ENCODE measurements at places on chromosomes 12 and 14.
A peak's percentile ranks its signal among the peaks of the same experiment; 100 is the strongest.

DNA sequence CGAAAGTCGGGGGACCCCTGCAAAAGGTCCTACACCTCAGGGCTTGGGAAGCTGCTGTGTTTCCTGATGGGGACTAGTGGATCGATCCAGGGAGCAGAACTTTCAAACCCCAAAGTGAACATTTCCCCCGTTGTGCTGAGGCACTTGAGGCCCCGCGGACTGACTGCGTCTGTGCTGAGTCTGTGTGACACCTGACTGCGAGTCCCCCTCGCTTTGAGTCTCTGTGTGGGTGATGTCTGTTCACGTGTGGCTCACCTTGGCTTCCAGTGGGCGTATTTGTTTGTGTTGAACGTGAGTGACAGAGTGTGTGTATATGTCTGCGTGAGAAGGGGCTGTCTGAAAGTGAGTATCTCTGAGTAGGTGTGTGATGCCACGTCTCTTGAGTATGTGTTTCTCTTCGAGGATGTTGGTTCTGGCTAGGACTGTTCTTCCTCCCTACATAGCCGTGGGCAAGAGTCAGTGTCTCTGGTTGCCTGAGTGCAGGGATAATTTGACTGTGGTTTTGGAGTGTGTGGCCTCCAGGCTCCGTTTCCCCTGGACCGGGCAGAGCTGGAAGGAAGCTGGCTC lies 1.3 kb downstream of the TEAD4 start:
- no peak for DNase-seq

DNA sequence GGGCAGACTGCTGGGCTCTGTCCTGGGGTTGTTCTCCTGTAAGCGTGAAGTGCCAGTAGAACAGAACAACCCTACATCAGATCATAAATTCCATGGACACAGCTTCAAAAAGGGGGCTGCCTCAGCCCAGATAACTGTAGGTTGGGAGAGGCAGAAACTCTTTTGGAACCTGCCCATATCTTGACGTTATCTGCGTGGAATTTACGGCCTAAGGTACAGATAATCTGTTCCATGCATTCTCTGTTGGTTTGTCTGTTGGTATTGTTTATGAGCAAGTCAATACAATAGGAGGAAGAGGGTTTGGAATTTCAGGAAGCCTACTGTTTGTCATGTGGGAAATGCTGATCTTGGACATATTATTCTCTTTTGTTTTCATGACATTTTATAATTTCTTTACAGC lies 36.7 kb downstream of the SLC25A47 start:
- no peak for DNase-seq

DNA sequence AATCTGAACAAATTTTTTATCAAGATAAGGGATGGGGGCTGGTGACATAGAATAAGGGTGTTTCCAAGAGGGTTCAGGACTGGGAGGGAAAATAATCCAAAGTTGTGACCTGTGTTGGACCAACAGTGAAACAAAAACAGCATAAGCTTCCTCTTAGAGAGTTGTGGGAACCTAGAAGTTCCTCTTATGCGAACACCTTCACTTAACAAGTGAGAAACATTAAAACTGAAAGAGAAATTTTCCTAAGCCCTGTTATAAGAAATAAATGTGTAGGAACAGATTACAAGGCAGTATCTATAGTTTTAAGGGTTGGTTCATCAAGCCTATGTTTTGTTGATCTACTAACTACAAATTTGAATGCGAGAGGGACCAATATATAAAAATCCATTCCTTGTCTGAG lies 58.4 kb downstream of the LLPH start:
- DNase-seq = peak; percentile 16

GRCh38 chr14:57957441-57957840 lies 91.5 kb upstream of the SLC35F4 start:
- no peak for DNase-seq

- DNase-seq = no peak
Observed at GRCh38 chr14:59707778-59708561, 131.4 kb upstream of the CCDC175 start.

- no peak for DNase-seq
Observed at GRCh38 chr12:114924946-114925475, 241.0 kb upstream of the TBX3 start.

DNA sequence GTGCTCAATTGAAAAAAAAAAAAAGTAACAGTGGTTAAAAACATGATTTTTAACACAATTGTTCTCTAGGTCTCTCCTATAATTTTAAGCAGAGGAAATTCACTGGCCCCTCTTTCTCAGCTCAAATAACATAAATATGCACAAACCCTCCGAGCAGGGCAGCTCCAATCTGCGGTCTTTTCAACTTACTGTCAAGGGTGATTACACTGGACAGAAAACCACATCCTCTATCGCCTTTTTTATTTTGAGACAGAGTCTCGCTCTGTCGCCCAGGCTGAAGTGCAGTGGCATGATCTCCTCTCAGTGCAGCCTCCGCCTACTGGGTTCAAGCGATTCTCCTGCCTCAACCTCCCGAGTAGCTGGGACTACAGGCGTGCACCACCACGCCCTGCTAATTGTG lies 16.5 kb upstream of the GABARAPL1 start:
- DNase-seq = peak; percentile 65

DNA sequence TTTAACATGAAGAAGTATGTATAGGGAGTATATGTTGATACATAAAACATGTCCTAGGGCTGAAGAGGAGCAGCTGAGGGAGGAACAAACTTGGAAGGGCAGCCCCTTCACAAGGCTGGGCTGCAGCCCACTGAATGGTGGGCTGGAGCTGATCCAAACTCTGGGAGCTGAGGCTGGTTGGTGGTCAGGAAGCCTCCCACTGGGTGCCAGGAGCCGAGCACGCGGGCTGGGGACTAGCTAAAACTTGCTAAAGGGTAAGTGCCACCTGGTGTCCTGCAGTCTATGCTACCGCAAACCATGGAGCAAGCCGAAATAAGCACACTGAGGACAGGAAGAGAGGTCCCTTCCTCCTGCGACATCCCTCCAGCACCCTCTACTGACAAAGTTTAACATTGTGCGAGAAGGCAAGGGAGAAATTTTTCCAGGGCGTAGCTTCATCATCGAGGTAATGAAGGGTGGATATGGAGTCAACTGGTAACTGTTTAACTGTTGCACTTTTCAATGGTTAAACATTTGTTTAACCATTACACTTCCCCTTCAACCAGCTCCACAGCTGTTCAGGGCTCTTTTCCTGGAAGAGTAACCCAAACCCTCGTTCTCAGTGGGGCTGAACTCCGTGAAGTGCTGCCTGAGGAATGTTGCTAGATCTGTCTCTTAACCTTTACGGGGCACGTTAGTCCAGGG lies 42.2 kb downstream of the EGLN3 start:
- peak; percentile 27 for DNase-seq

- DNase-seq = no peak
Observed at GRCh38 chr12:16076970-16077522, 165.9 kb downstream of the DERA start.

- peak; percentile 63 for DNase-seq
Observed at GRCh38 chr14:30884901-30885300, 10.5 kb downstream of the COCH start.

DNA sequence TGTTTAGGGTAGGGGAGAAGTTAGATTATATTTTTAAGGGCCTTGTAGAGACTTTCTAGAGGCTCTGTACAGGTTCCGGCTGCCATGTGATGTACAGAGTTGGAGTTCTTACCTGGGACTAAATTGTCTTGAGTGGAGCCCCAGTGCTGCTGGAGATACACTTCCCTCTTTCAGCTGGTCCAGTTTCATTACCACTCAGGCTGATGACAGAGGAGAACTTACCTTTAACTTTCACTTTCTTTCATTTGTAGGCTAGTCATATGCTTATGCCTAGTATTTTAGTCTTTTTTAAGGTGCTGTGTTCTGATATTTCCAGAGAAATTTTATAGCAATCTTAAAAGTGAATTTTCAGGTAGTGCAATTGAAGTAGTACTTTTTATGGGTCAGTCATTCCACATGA lies 117.3 kb downstream of the ERC1 start:
- no peak for DNase-seq

DNA sequence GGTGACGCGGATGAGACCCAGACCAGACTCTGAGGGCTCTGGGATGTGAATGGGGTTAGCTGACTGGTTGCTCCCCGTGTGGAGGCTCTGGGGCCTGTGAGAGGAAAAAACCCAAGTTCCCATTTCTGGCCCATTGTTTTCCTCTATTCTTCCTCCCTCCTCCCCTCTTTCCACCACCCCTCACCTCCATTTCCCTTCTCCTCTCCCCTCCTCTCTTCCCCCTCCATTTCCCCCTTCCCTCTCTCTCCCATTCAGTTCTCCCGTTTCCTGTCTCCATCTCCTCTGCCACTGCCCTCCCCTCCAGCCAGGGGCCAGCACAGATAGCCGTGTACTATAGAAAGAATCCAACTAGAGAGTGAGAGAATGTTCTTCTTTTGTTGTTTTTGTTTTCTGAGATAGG lies 12.6 kb upstream of the PRPH start:
- no peak for DNase-seq

DNA sequence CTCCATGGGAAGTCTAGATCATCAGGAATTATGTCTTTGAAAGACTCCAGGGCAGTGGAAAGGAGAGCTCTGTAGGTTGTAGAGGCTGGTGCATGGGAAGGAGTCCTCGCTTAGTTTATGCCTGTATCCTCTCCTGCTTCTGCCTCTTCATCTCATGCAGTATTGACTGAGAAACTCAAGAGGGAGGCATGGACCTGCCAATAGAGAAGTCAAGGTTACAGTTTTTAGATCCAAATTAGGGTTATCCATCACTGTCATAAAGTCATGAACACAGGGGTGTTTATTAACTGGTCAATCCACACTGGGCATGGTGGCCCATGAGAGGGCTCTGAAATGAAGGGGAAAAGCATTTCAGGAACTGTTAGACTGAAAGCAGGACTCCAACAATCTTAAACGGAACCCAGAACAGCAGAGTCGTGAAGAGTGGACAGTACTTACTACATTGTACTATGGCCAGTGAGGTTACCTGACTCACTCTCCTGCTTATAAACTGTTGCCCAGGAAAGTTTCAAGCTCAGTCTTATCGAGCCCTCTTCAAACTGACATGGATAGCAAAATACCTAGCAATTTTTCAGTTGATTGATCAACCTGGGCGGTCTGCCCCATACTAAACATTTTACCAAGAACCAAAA lies 30.1 kb upstream of the DHRS7 start:
- peak; percentile 75 for DNase-seq

DNA sequence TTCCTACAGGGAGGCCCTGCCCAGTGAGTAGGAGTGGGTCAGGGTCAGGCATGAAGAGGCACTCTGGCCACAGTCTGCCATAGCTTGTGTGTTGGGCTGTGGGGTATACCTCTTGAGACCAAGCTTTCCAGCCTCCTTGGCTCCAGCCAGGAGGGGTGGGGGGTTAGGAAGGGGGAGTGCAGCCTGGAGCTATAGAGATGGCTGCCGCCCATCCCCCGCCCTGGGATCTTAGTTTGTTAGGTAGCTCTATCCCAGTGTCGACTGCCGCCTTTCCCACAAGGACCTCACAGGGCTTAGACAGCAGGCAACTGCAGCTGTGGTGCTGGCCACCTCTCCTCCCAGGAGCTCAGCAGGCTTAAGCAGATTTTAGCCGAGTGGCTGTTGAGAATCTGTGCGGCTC lies 216.4 kb downstream of the PLCZ1 start:
- DNase-seq = no peak

DNA sequence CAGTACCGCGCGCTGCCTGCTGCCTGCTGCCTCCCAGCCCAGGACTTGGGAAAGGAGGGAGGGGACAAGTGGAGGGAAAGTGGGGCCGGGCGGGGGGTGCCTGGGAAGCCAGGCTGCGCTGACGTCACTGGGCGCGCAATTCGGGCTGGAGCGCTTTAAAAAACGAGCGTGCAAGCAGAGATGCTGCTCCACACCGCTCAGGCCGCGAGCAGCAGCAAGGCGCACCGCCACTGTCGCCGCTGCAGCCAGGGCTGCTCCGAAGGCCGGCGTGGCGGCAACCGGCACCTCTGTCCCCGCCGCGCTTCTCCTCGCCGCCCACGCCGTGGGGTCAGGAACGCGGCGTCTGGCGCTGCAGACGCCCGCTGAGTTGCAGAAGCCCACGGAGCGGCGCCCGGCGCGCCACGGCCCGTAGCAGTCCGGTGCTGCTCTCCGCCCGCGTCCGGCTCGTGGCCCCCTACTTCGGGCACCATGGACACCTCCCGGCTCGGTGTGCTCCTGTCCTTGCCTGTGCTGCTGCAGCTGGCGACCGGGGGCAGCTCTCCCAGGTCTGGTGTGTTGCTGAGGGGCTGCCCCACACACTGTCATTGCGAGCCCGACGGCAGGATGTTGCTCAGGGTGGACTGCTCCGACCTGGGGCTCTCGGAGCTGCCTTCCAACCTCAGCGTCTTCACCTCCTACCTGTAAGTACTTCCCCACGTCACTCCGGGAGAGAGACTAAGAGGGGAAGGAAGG lies at the start of gene LGR5:
Gene LGR5, plus strand, starts transcription at position 186 of the 732 bp plus-strand sequence. Its CDS starts 283 bp downstream, at position 469.
- DNase-seq = no peak

DNA sequence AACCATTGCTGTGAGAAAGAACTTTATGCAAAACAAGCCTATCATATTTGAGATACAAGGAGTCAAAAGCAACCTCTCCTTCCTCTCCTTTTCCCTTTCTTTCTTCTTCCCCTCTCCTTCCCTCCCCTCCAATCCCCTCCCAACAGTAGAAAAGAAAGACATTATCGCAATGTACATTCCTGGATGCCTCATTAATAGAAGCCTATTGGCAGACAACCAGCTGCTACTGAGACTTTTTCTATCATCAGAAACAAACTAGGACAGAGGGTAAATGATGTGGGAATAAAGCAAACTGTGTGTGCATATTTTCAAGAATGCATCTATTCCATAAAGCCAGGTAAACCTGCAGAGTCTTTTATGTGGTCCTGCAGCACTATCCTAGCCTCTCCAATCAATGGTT lies 237.2 kb downstream of the ITPR2 start:
- DNase-seq = no peak

DNA sequence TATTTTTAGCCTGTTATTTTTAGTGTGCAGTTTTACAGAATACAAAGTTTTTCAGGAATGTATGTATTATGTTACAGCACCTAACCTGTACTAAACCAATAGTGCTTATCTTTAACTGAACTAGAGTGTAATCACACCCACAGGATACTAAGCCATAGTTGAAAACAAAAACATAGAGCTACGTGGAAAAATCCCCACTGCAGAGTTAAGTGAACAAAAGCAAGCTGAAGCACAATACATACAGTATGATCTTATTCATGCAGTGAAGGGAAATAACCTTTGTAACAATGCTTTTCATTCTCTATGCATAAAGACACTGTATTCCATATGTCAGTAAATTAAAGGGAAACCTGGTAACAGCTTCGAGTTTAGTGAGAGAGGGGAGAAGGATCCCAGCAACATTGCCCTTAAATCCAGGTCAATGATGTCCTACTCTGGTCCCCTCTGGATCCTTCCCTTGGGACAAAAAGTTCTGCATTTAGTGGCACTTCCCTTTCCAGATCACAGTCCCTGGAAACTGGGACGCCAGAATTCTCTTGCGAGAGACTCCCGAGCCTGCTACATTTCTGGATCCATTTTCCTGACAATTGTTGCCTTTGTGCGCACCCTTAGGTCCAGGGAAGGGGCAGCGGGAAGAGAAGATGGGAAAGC lies 121.3 kb upstream of the CCND2 start:
- peak; percentile 21 for DNase-seq
